ENCODE measurements at places on chromosomes 12 and 14. TPM values are rescaled to one million over a fixed set of nuclear protein-coding genes. Genes with fewer than 3 reads are reported as not detected.

Gene LPAR5
- 22.7 TPM for total RNA-seq

- no peak for DNase-seq
Observed at GRCh38 chr12:53067074-53067992, 11.9 kb downstream of the SPRYD3 start.

- DNase-seq = no peak
Observed at GRCh38 chr12:7137908-7138307, 7.7 kb downstream of the CLSTN3 start.

GRCh38 chr12:89062996-89063395, 289.3 kb downstream of the DUSP6 start:
- no peak for DNase-seq

Gene KTN1
- 181 TPM for total RNA-seq

Gene PEBP1
- 189 TPM for total RNA-seq

Gene REM2
- total RNA-seq = 0.51 TPM

- DNase-seq = no peak
Observed at GRCh38 chr12:23686095-23686494, 263.4 kb downstream of the SOX5 start.

- no peak for DNase-seq
Observed at GRCh38 chr12:100114574-100114973, 28.1 kb downstream of the BLTP3B start.

Gene TMBIM4
- total RNA-seq = 157 TPM

Gene IL23A
- not detected for total RNA-seq

Gene TEX22
- total RNA-seq = 2.0 TPM

Gene KCNJ8
- 1.8 TPM for total RNA-seq

DNA sequence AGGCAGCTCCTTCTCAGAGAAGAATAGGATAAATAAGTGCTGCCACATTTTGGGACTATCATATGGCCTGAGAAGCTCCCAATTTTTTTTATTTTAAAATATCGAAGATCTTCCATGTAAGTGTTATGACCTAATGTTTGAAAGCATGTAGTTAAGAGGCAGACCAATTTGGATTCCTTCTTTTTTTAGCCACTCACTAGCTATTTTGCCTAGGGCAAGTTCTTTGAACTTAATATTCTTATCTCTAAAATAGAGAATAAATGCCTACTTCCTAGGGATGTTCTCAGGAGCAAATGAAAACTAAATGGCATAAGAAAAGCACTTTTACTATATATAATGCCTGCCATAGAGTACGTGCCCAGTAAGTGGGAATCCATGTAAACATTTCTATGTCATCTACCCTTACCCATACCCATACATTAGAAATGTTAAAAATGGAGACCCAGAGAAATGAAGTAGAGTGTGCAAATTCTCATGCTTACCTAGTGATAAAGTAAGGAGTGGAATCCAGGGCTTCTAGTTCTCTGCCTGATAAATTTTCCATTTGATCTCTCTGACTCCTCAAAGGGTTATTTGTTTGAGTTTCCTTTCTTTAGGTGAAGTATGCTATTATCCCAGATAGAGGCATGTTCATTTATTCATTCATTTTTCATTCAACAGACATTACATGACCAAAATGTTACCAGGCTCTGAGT, 148.3 kb downstream of the TGFB3 start:
- no peak for DNase-seq

Gene AKT1
- 176 TPM for total RNA-seq

- DNase-seq = no peak
Observed at GRCh38 chr14:70317969-70318634, 41.4 kb downstream of the COX16 start.

Gene NINJ2
- total RNA-seq = 3.8 TPM

- DNase-seq = peak; percentile 42
Observed at GRCh38 chr14:68718023-68718990, 74.6 kb downstream of the ZFP36L1 start.

GRCh38 chr12:65526311-65526710, 247.8 kb downstream of the MSRB3 start:
- no peak for DNase-seq

GRCh38 chr14:40417777-40418401, 985.7 kb upstream of the FBXO33 start:
- DNase-seq = no peak

Gene LRP1-AS
- total RNA-seq = not detected

DNA sequence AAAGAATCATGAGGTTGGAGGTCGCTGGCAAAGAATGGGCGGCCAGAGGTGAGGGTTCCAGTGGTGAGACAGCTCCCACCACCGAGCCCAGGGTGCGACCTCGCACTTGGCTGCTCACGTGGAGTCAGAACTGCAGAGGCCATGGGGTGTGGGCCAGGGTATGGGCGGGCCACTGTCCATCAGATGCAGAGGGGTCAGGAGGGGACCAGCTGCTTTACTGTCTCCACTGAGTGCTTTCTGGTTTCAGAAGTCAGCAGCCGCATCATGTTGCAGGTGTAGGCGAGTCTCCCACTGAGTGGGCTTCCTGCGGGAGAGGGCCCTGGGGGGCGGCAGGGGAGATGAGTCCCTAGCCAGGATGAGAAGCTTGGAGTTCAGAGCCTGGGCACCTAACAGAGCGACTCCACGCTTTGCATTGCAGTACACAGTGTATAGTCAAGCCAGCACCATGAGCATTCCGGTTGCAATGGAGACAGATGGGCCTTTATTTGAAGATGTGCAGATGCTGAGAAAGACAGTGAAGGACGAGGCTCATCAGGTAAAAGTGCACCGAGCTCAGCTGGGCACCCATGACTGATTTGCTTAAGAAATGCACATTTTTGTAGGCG, 46.9 kb upstream of the DYNC1H1 start:
- DNase-seq = no peak

- DNase-seq = no peak
Observed at GRCh38 chr12:117514016-117514415, 152.6 kb upstream of the NOS1 start.

DNA sequence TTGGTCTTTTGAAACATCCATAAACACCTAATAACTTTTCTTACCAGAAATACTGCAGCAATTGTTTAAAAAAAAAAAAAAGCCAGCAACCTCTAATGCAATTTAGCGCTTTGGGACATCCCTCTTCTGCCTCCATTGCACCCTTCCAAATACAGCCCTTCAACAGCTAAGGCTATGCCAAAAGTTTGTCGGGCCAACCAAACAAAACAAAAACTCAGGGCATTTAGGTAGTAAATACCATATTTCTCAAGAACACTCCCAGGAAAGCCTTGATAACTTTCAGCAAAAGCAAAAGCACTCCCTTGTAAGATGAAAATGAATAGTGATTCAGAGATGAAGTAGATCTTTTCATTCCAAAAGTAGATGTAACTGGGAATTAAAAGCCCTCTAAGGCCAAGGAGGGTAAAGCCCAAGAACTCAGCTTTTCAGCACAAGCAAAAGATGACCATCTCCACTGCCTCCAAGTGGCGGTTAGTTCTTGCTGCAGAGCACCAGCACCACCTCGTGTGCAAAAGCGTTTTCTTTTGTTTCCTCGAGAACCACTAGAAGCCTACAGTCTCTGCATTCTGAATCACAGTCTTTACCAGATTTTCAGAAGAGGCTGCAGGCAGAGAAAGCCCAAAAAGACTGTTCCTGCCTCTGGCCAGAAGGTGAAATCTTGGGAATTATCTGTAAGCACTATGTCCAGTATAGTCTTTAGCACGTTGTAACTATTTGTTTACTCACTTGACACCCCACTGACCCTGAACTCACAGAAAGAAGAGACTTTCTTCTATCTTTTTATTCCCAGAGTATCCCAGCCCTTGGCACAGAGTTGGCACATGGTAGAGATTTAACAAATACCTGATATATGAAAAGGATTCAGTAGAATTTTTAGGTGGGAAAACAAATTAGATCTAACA, 53.1 kb downstream of the SIX6 start:
- no peak for DNase-seq

DNA sequence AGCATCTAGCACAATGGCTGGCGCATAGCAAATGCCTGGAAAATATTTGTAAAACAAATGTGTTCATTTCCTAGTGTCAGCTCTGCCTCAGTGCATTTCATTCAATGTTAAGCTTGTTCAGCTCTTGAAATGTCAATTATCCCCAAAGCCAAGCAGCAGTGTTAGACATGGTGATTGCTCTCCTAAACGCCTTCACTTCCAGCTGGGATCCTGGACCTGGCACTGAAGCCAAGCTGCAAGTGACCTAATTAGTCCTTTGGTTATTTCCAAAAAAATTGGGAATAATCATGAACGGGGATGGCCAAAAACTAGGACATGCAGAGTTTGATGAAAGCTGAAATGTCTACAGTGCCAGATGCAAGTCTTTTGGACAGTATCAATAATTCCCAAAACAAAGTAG, 54.9 kb upstream of the MDGA2 start:
- DNase-seq = no peak

Gene SLC35F4
- total RNA-seq = not detected

DNA sequence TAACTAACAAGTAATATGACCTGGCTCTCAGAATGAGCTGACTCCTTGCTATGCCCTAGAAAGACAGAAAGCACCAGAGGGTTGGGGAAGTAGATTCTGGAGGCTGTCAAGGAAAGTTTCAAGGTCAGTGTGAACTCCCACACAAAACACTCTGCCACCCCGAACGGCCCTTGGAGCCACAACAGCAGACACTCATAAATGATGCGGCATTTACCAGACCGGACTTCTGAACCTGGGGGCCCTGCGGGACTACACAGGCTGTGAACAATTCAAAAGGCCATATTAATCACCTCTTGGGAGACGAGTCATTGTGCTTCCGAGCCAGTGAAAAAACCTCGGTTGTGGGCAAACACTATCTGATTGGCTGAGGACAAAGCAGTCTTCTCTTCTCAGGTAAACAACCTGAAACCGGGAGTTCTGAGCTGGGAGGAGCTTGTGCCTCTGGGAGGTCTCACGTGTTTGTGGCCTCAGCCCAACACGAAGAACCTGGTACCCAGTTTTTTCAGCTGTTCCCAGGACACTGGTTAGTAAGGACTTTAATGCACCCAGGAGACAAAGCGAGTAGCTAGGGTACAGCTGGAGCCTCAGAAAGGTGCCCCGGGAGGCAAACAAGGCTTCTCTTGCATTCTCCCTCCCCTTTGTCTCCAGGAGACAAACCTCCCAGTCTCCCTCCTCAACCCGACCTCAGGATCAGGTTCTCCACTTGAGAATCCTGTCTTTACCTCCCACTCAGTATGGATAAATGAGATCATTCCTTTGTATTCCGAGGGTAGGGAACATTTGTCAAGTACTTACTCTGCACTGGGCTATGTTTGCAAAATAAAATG, 35.3 kb downstream of the VWF start:
- no peak for DNase-seq

DNA sequence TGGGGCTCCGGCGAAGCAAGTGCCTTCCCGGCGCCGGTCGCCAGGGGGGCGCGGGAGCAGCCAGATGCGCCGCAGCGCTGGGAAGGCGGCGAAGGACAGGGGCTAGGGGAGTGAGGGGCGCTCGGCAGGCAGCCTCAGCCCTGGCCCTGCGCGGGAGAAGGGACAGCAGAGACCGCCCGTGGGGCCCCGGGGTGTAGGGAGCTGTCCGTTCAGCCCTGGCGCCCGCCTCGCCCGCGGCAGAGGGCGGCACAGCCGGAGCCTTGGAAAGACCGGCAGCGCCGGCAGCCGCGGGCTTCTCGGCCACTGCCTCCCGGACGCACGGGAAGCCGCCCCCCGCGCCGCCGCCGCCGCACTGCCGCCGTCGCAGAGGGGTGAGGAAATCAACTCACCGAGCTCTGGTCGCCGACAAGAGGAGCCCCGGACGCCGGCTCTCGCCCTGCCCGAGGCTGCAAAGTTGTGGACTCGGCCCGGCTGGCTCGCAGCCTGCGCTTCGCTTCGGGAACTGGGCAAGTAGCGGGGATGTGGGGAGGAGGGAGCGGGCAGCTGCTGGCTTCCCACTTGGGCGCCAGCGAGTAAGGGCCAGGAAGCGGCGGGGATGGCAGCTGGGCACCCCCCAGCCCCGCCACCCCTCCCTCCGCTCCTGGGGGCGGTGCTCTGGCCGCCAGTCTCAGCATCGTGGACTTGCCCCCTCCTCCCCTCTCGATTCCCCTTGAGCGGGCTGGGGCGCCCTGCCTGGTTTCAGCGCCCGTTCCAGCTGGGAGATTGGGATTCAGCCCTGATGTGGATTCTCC, at the start of gene ZDHHC22:
Gene ZDHHC22, minus strand, starts transcription at position 578 of the 791 bp plus-strand sequence. CDS start 2,053 bp downstream, outside the sequence.
- DNase-seq = no peak

- DNase-seq = no peak
Observed at GRCh38 chr12:114895081-114895480, 211.1 kb upstream of the TBX3 start.

- DNase-seq = peak; percentile 76
Observed at GRCh38 chr12:95446506-95446900, 27.4 kb upstream of the METAP2 start.

Gene ANO2
- total RNA-seq = 3.1 TPM

- no peak for DNase-seq
Observed at GRCh38 chr12:77782034-77782433, 48.7 kb upstream of the NAV3 start.

- no peak for DNase-seq
Observed at GRCh38 chr12:2256453-2256852, 203.7 kb downstream of the CACNA1C start.

- no peak for DNase-seq
Observed at GRCh38 chr12:12353807-12354206, 3.1 kb upstream of the BORCS5 start.

Gene LGR5
- total RNA-seq = 4.4 TPM

Gene PACS2
- total RNA-seq = 78.9 TPM

GRCh38 chr12:90987101-90987500, 17.7 kb downstream of the EPYC start:
- no peak for DNase-seq

GRCh38 chr12:25115677-25116076, 79.3 kb downstream of the DNAI7 start:
- no peak for DNase-seq

DNA sequence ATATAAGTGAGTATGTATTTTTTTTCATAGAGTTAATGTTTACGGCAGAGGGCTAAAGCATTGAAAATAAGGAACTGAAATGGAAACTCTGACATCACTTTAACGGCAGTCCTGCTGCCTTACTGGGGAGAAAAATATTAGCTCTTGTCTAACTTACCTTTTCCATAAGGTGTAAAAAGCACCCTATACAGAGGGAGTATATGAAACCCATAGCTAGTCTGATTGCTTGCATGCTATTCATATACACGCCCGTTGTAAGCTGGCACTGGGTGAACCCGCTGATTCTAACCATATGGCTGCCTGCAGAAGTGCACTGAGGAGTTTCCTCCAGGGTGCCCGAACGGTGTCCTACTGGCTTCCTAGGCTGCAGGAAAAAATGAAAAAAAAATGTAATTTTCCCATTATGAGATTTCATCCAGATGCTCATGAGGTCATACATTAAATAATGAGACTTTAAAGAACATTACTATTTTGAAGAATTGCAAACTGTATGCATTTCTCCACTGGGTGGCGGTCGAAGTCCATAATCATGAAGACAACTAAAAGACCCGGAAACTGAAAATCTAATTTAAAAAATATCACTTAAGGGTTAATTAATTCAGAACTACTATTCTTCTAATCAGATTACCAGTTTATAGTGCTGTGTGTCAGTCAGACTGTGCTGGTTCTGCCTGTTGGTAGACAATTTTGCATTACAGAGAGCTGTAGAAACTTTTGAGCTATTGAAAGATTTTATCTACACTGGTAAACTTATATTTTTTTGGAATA, 144.7 kb downstream of the ALX1 start:
- no peak for DNase-seq
